Activated naive CD4-positive, alpha-beta T cell treated with anti-CD3 and anti-CD28 coated beads, Interleukin-2, amount 50 U/mL, for 16 hours (primary cell): ENCODE measurements at places on chromosomes 13 and 19.

- no peak for DNase-seq
These were observed 8.1 kb upstream of the NFIX start for GRCh38 chr19:12987190-12987589.

- no peak for DNase-seq
These were observed 111.9 kb downstream of the EFNB2 start for GRCh38 chr13:106423530-106423929.

- no peak for DNase-seq
These were observed 51.7 kb downstream of the SPATA13 start for GRCh38 chr13:24212254-24212653.

- no peak for DNase-seq
These were observed 10.7 kb downstream of the EPSTI1 start for GRCh38 chr13:42981317-42981716.

GRCh38 chr13:95833126-95833525 is 156.2 kb downstream of the DNAJC3 start:
- no peak for DNase-seq

GRCh38 chr19:8212212-8212611 is 3.0 kb downstream of the CERS4 start:
- no peak for DNase-seq

- DNase-seq, result no peak
These were observed 147.5 kb downstream of the USP12 start for GRCh38 chr13:27024074-27024461.

DNA sequence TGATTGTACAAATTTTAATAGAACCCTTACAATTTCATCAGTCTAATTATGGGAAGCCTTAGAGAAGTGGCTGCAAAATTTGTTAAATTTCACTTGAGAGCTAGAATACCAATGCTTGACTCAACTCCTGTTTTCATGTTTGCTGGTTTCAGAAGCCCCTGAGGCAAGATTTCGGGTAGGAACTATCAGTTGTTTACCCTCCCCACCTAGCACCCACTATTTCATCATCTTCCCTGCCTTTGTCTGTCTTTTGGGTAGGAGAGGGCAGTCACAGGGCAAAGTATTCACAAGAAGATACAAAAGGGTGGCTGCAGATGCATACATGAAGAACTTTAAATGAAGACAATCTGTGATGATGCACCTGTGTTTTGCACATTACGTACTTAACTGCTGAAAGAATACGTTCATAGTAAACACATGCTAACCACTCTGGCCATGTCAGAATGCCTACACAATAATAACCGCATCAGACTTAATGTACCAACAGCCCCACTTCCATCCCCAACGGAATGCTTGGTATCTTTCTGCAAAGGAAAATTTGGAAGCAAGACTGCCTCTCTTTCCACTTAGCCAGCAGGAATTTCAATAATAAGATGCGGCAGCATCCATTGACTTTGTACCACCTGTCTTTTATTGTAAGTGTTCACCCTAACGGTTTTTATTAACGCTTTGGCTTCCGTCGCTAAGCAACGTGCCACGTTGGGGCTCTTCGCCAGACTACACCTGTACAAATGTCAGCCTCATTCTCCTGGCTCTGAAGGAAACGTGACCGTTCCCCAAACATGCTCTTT is 30.4 kb downstream of the TPT1 start:
- DNase-seq, result no peak

GRCh38 chr13:102236341-102236740 is 165.5 kb downstream of the FGF14 start:
- no peak for DNase-seq

GRCh38 chr13:109671919-109672318 is 114.5 kb downstream of the IRS2 start:
- no peak for DNase-seq

GRCh38 chr19:19900729-19901444 is at the start of gene ZNF93:
Gene ZNF93, plus strand, starts transcription at chr19:19900946. Its CDS starts 143 bp downstream, at chr19:19901089.
- DNase-seq, result peak; percentile 90

DNA sequence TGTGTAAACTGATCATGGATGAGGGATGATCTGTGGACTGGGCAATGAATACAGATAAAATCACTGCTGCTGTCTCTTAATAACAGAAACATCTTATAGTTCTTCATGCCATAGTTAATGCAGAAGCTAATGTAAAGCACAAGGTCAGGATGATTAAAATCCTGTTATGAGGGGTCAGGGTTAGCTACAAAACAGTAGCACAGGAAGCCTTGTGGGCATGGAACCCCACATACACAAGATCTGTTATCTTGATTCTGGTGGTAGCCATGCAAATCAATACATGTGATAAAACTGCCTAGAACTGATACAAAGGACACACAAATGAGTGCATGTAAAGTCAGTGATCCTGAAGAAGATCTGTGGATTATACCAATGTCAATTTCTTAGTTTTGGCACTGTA is 96.4 kb downstream of the KLF12 start:
- DNase-seq, result no peak

DNA sequence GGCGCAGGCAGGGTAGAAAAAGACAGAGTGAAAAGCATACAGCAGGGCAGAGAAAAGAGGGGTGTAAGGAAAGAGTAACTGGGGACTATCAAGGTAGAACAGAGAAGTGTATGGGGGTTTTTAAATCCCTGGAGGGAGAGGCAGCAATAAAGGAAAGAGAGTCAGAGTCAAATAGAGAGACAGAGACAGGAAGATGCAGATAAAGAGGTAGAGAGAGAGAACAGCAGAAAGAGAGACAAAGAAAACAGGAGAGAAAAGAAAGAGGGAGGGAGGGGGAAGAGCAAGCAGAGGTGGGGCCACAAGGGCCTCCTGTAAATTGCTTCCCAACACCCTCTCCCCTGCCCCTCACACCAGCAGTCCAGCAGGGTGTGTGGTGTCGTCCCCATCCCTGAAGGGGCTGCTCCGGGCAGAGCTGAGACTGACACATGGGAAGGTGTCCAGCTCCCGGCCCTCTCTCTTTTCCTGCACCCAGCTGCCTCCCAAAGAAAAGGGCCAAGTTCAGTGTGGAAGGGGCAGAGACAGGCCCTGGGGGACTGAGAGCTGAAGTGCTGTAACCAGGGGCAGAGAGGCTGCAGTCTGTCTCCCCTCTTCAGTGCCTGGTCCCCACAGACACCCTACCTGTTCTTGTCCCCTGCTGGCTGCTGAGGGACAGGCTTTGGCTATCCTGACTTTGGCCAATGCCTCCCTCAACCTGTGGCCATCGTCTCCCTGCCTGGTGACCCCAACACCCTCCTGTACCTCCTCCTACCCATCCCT is 17.4 kb upstream of the POU2F2 start:
- DNase-seq, result no peak

- DNase-seq, result no peak
These were observed 3.8 kb upstream of the MYPOP start for GRCh38 chr19:45906221-45906620.

- DNase-seq, result peak; percentile 62
These were observed 125.7 kb downstream of the TNFRSF19 start for GRCh38 chr13:23695711-23696464.

GRCh38 chr19:28319918-28320317 is 893.0 kb downstream of the UQCRFS1 start:
- DNase-seq, result no peak

DNA sequence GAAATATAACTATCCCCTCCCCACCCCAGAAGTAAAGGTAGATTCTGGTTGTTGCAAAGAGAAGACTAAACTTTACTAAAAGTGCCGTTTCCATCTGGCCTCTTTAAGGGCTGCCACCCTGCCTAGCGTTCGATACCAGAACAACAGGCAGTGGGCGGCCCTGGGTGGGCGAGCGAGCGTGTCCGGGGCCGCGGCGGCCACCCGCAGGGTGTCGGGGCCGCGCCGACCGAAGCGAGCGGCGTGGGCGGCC is 2.6 kb downstream of the FGF9 start:
- peak; percentile 50 for DNase-seq

GRCh38 chr13:59447846-59448620 is 715.7 kb downstream of the DIAPH3 start:
- DNase-seq, result no peak

DNA sequence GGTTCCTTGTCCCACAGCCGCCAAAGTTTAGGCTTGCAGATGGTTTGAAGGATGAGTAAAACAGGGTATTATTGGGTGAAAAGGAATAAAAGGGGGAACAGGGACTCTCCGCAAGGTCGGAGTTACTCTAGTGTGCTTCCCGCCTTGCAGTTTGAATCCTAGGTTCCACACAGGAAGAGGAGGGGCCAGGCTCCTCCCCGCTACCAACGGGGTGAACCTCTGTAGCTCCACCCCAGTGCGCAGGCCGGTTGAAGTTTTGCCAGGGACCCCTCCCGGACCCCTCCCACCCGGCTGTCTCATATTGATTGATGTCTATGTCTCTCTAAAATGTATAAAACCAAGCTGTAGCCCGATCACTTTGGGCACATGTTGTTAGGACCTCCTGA is 11.6 kb upstream of the GTF2F2 start:
- peak; percentile 19 for DNase-seq

GRCh38 chr13:91714855-91715254 is 316.4 kb downstream of the GPC5 start:
- no peak for DNase-seq

GRCh38 chr13:28582225-28582891 is 76.6 kb upstream of the POMP start:
- no peak for DNase-seq

GRCh38 chr13:107842562-107843180 is 372.7 kb downstream of the LIG4 start:
- DNase-seq, result no peak

- no peak for DNase-seq
These were observed 29.9 kb downstream of the SHISA2 start for GRCh38 chr13:26021956-26022355.
